ENCODE measurements at places on chromosomes 6 and 20.
A peak's percentile ranks its signal among the peaks of the same experiment; 100 is the strongest.

- DNase-seq: peak; percentile 67
Observed at GRCh38 chr20:35954907-35955251, 577 bp upstream of the SCAND1 start.

DNA sequence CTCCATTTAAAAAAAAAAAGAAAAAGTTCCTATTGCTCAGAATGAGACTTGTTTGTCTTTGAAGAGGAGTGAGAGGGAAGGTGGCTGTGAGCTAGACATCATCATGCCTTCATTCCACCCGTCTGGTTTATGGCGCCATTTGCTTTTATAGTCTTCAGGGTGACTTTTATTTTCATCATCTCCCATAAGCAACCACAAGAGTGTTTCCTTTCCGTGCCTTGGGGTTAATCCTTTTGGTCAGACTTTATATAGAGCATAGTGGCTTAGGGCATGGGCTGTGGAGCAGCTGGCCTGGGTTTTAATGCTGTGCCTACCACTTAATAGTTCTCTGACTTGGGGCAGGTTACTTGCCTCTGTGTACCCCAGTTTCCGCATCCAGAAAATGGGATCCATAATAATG lies 77.8 kb downstream of the RREB1 start:
- no peak for DNase-seq

GRCh38 chr20:12847872-12848271 lies 160.9 kb upstream of the SPTLC3 start:
- peak; percentile 2 for DNase-seq

GRCh38 chr6:50030777-50031562 lies 9.2 kb upstream of the DEFB110 start:
- peak; percentile 50 for DNase-seq

- DNase-seq: no peak
Observed at GRCh38 chr6:18405477-18406293, 18.5 kb downstream of the RNF144B start.
